ENCODE measurements at places on chromosomes 7 and 10.

GRCh38 chr10:77771450-77771849 is 133.8 kb upstream of the KCNMA1 start:
- DNase-seq = no peak

- DNase-seq = no peak
These were observed 107.3 kb downstream of the ZMIZ1 start for GRCh38 chr10:79176052-79176501.

DNA sequence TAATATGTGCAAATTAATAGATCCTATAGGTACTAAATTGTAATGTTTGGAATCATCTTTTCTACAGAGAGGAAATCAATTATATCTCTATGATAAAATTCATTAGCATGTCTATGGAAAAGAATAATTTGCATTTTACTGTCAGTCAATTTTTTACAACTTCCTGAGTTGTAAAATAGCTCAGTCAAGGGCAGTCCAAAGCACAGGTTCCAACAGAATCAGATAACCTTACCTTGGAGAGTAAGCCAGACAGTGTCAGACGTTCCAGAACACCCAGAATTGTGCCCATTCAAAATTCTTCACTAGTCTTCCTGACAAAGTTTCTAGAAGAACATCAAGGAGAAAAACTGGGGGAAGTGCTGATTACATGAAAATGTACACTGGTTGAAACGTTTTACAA is 31.1 kb upstream of the IMMP2L start:
- no peak for DNase-seq

GRCh38 chr10:46216836-46217751 is 69.7 kb upstream of the ANTXRL start:
- no peak for DNase-seq

GRCh38 chr7:156854654-156855053 is 38.3 kb downstream of the LMBR1 start:
- no peak for DNase-seq

GRCh38 chr10:110458266-110458920 is 39.3 kb upstream of the DUSP5 start:
- DNase-seq = no peak

DNA sequence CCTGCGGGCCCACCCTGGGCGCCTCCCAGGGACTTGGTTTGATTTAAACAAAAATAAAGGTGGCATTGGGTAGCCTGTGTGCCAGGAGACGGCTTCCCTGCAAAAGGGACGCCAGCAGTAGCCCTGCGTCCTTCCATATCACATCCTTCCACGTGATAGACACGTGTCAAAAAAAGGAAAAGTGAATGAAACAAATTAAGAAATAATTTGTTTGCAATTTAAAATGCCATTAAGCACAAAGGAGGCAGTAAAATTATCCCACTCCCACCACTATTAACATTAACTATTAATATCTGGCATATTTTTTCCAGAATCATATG is 7.6 kb downstream of the TACR2 start:
- no peak for DNase-seq

DNA sequence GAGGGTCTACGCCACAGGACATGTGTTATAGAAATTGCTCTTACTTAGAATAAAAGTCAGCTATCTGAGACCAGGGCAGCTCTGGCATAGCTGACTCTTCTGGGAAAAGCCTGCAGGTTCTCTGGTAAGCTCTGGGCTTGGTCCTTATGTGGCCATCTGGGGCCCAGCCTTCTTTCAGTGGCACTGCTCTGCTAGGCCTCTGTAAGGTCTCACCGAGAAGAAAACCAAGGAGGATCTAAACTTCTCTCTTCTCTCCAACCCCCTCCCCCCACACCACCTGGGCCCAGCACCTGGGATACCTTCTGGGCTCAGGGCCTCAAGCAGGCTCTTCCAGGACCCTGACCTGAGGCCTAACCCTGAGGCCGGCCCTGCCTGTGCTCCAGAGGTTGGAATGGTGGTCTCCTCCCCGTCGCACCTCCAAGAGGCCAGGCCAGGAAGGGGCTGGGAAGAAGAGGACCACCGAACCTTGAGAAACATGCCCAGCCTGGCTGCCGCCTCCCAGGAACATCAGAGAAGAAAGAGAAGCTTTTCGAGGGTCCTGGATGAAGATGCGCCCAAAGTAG is 323.6 kb downstream of the GFRA1 start:
- no peak for DNase-seq
